ENCODE measurements at places on chromosomes 5 and 9.

- DNase-seq = no peak
Measured at GRCh38 chr5:133830911-133831310, 137.5 kb downstream of the C5orf15 start.

DNA sequence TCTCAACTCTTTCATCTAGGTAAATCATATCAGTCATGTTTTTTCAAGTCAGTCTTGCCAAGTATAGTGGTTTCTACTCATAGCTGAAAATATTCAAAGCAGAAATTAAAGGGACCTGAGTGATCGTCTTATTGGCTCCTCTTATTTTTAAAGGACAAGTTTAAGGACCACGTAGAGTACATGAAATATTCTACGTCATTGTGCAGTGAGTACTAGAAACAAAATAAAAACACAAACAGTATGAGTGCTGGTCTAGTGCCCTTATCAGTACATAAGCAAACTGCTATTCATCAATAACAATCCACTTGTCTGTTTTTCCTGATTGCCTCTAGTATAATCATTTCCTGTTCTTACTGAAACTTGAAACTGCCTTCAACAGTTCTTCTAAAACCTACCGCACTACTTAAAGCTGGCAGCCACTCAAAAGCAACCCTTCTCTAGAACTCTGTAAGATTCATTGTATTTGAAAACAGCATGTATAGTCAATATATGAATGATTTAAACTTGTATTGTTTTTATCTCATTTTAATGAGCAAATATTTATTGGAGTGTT lies 853.7 kb downstream of the TAF11L14 start:
- no peak for DNase-seq

DNA sequence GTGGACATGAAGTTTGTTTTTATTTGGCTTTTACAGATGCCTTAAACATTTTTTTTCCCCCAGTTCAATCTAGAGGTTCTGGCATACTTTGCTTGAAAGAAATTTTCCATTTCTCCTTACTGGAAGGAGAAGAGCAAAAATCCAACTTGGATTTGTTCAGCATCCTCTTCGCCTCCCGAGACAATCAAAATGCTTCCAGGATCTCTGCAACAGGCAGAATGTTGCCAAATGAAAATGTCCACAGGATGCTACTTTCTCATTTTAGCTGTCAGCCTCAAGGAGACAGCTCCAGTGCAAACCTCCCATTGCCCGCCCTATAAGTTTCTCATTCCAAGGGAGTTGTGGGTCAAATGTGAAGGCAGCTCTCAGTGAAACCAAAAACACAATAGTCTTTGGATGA lies 1972.1 kb downstream of the MAT2B start:
- DNase-seq = no peak

- no peak for DNase-seq
Measured at GRCh38 chr9:78437296-78437695, 140.4 kb downstream of the PSAT1 start.

DNA sequence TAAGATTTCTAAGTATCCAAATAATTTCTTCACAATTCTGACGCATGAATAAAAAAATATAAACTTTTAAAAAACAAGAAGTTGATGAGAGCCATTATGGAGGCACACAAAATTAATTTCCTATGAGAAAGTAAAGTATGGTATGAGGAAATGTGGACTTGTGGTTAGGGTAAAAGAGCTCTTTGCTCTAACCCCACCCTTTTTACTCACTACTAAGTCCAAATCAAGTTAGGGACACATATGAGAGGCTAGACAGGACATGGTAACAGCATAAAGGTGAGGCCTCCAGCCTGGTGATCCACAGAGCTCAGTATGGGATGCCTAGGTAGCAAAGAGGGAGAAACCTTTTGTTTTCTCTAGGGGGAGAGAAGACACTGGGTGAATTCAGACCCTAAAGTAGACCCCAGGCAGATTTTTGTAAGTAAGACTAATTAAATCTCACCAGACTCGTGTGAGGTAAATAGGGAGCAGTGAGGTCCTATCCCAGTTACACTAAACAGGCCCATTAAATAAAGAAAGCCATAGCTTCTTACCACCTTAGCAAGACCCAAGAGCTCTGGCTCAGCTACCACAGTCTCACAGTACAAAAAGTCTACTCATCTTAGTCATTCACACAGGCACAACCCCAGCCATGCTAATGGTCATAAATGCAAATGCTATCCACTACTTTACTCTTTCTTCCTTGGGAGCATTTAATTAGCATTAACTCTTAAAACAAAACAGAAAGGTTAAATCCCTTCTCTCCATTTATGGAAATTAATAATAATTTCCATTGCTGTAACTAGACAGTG lies 42.6 kb downstream of the MLLT3 start:
- no peak for DNase-seq

DNA sequence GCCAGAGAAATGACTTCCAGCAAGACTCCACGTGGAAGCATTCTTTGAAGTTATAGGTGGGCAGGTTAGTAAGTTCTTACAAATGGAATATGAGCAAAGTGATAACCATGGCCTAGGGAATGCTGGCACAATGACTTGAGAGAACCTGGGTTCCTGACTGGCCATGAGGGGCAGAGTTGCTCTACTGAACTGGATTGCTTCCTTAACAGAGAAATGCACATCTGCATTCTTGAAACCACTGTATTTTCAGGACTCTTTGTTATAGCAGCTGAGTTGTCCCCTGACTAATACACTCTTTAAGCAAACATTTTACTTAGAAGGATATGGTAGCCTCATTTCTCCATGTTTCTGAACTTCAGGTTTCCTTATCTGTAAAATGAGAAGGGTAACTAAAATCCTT lies 108.3 kb upstream of the GNA14 start:
- DNase-seq = no peak

DNA sequence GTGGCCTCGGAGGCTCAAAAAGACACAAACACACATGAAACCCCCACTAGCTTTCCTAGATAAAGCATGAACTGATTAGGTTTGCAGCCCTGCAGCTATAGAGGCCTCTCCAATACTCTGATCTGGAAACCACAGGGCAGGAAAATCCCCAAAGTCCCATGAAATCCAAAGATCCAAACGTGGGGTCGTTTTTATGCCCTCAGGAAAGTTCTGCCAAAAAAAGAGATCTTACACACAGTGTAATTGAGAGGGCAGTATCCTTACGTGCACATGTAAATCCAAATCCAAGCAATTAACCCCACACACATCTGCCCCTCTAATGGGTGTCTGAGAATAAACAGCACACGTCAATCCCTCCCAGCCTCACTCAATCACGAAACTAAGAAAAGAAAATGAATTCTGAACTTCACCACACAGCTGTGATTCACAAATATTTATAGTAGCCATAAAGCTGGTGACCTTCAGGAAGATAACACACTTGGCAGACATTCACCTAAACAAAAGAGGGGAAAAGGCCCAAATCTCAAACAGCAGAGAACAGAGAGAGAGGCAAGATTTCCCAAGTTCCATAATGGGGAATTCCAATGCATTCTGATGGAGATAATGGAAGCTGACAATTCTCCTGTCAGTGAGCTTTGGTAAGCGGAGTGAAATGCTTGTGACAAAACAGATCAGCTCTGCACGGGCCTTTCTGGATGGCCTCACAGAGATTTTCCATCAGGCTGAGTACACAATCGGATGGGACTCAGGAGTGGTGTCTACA lies 114.2 kb downstream of the SEMA5A start:
- DNase-seq = no peak

DNA sequence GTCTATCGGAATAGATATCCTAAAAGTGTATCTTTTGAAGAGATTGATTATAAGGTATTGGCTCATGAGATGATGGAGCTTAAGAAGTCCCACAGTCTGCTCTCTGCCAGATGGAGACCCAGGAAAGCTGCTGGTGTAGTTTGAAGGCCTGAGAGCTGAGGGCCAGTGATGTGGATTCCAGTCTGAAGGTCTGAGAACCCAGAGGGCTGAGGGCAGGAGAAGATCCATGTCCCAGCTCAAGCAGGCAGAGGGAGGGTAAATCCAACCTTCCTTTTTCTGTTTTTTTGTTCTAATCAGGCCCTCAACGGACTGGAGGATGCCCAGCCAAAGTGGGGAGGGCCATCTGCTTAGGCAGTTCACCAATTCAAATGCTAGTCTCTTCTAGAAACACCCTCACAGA lies 11.0 kb upstream of the ABL1 start:
- DNase-seq = no peak

DNA sequence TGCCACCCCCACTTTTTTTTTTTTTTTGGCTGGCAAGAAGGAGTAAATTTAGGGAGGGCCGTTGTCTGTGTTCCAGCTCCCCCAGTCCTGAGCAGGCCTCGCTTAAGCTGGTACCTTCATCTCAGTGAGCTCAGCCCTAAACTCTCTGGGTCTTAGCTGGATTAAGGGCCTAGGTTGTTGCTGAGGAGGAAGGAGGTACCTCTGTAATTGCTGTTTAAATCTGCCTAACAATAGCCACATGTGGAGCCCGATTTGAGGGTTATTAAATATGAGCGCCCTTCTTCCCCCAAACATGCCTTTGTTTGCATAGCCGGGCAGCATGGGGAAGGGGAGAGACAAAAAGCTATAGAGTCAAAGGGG lies 179.0 kb upstream of the PITX1 start:
- no peak for DNase-seq

DNA sequence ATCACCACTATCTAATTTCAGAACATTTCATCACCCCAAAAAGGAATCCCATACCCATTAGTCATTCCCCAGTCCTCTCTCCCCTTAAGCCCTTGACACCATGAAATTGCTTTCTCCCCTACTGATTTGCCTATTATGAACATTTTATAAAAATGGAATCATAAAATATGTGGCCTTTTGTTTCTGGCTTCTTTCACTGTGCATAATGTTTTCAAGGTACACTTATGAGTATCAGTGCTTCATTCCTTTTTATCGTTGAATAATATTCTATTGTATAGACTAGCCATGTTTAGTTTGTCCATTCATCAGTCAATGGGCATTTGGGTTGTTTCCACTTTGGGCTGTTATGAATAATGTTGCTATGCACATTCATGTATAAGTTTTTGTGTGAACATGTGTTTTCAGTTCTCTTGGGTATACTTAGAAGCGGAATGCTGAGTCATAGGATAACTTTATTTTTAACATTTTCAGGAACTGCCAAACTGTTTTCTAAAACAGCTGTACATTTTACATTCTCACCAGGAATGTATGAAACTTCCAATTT lies 40.4 kb upstream of the FGF1 start:
- peak; percentile 11 for DNase-seq

GRCh38 chr5:110865400-110866094 lies 126.7 kb downstream of the SLC25A46 start:
- peak; percentile 19 for DNase-seq

DNA sequence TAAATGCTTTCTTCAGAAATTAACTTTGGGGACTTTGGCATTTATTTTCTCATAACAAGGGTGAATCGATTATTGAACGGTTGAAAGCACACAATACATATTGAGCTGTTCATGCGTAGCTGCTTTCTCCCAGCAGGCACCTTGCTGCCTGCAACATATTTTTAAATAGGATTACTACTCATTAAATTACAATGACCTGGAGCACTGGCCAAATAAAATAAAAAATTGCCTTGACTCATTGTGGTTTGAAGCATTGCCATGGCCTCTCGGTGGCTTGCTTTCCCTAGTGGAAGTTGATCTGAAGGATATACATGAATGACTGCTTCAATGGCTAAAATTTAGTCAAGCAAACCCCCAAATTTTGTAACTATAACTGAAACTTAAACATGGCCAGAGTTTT lies 181.6 kb upstream of the NUDT12 start:
- DNase-seq = no peak

- no peak for DNase-seq
Measured at GRCh38 chr5:132344775-132345514, 24.6 kb upstream of the SLC22A5 start.

- DNase-seq = no peak
Measured at GRCh38 chr5:130164966-130165365, 260.7 kb downstream of the CHSY3 start.

DNA sequence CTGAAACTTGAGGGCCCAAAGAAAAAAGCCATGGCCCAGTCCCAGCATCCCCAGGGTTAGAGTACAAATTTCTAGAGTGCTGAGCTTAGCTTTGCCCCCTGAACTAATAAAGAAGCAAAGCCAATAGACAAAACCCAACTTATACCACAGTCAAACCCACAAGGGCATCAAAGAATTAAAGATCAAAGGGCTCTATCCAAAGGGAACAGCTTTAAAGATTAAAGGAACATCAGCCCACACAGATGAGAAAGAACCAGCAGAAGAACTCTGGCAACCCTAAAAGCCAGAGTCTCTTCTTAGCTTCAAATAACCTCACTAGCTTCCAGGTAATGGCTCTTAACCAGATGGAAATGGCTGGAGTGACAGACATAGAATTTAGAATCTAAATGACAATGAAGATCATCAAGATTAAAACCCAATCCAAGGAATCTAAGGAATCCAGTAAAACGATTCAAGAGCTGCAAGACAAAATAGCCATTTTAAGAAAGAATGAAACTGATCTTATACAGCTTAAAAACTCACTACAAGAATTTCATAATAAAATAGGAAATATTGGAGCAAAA lies 93.9 kb downstream of the YIPF5 start:
- DNase-seq = no peak

- DNase-seq = no peak
Measured at GRCh38 chr5:75322066-75322465, 15.0 kb upstream of the HMGCR start.

GRCh38 chr5:37918424-37918823 lies 78.6 kb upstream of the GDNF start:
- no peak for DNase-seq

- no peak for DNase-seq
Measured at GRCh38 chr5:55823151-55823796, 27.9 kb upstream of the IL31RA start.

- no peak for DNase-seq
Measured at GRCh38 chr5:122507581-122507980, 195.5 kb downstream of the SNCAIP start.

DNA sequence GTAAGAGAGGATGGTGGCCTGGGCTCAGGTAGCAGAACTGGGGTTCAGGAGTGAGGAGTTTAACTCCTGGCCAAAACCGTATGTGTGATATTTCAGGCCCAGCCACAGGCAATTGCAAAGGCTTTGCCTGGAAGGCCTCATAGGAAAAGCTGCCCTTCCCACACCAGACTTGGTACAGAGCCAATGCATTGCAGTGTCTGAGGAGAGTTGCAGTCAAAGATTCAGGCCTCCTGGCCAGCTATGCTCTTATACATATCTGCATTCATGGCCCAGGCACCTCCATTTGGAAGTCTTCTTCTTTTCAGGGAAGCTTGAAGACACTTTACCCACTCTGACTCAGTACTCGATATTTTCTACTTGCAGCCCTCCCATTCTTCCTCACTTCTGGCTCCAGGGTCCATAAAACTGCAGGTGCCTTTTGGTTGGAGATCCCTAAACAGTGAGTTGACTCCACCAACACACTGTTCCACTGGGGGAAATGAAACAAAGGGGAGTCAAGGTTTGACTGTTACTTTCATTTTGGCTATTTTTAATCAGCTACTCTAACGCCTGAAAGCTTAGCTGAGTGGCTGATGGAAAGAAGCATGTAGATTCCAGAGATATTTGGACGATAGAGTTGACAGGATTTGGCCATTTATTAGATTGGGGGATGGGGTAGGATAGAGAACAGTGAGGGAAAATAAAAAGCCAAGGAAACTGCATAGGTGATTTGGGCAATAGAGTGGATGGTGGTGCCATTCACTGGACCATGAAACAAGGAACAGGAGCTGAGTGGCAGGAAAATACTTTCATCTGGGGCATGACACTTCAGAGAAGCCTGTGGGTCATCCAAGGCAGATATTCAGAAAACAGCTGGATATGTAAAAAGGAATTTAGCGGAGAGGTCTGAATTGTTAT lies 30.6 kb upstream of the IL33 start:
- no peak for DNase-seq

- DNase-seq = no peak
Measured at GRCh38 chr9:115980502-115980901, 173.1 kb upstream of the PAPPA start.

- no peak for DNase-seq
Measured at GRCh38 chr5:158514319-158514985, 585.3 kb downstream of the EBF1 start.

All from H54 (cell line).